ENCODE measurements at places on chromosomes 16 and 17. TPM values are rescaled to one million over a fixed set of nuclear protein-coding genes. Genes with fewer than 3 reads are reported as not detected.
A peak's percentile ranks its signal among the peaks of the same experiment; 100 is the strongest.

HOXB7 gene
- total RNA-seq: 0.64 TPM

DNA sequence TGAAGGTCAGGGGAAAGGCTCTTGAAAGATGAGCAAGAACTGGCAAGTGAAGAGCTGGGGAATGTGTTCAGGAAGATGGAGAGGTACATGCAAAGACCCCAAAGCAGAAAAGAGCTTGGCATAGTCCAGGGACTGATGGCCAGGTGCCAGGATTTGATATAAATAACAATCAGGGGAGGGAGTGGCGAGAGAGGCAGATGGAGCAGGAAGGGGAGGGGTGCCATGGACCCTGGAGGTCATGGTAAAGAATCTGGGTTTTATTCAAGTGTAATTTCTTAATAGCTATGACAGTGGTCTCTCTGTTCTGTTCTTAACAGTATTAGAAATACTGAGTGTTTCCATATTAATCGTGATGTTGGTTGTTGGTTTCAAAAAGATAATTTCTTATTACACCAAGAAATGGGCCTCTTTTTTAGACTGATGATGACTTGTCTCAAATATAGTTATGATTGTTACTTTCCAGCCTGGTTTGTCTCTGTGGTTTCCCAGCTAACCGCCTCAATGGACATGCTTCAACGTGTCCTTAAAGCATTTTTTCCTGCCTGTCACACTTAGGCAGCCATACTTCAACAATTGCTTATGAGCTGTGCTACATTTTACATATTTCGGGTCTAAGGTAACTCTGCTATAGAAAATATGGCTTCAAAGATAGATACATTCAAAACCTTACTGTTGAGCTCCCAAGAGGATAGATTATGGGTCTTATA, 49.4 kb downstream of the MYH10 start:
- DNase-seq: no peak

DNA sequence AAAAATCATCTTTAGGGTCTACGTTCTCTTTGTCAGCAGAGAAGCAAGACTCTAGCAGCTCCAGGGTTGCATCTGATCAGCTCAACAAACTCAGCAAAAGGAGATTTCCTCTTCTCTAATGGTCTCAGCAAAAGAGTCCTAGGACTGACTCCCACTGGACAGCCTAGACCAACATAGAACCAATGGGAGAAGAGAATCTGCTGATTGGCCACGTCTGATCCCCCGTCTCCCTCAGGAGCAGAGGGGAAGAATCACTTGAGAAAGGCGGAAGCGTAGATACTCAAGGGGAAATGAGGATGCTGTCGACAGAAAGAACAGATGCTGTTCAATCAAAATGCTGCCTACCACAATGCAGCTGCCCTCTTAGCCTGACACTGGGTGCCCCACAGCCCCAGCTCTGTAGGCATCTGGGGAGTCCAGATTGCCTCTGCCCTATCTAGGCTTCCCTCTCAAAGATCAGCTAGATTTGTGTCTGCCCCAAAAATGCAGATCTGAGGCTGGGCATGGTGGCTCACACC, 31.5 kb upstream of the EMP2 start:
- no peak for DNase-seq

RAB37 gene
- total RNA-seq: 12.1 TPM

TMEM132E gene
- not detected for total RNA-seq

DNA sequence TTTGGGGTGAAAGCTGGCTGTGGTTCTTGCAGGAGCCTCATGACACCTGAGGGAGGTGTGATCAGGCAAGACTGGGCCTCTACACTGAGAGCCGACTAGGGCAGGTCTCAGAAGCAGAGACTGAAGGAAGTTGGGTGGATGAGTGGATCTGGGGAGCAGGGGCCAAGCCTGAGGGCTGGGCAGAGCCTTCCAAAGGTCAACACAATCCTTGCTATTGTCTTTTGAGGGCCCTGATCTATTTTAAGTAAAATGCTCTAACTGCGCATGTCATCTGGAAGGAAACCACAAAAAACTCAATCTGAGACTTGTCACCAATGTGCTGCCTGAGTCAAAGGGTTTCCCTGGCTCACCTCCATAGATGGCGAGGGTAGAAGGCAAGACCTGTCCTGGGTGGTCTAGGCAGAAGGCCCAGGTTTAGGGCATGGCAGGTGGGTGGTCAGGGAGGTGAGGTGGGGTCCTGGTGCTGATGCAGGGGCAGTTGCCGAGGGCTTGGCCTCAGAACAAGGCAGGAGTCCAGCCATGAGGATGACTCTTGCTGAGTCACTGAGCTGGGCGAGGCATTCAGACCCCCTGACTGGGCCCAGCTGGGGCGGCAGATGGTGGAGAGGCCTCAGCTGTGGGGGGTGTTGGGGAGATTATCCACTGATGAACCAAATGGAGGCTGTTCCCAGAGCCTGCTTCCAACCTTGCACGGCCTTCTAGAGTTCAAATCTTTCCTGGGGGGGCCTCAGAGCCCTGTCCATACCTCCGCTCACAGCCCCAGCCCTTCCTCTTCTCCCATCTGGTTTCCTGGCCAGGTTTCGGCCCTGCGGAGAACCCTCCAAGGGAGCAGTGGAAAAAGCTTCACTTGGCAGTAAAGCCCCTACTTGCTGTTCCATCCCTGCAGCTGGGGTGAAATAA, 5.1 kb downstream of the MVP start:
- DNase-seq: no peak

RPRML gene
- total RNA-seq: not detected

IRX6 gene
- total RNA-seq: not detected

DNA sequence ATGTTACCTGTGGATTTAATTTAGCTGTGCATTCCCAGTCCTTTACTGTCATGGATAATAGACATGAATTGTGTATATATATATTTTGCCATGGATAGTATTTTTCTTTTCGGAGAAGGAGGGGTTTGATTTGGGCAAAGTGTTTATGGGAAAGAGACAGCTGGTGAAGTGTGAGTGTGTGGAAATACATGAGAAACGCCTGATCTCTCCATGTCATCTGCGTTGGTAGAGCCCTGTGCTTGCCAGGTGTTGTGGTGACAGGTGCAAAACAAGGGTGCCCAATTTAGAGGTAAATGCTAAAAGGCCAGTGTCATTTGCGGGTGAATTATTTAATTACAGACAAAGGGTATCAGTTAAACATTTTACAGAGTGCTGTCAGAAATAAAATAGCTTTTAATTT, 23.4 kb downstream of the NDEL1 start:
- DNase-seq: no peak

ARHGAP44 gene
- total RNA-seq: 0.21 TPM

LPO gene
- total RNA-seq: not detected

DNA sequence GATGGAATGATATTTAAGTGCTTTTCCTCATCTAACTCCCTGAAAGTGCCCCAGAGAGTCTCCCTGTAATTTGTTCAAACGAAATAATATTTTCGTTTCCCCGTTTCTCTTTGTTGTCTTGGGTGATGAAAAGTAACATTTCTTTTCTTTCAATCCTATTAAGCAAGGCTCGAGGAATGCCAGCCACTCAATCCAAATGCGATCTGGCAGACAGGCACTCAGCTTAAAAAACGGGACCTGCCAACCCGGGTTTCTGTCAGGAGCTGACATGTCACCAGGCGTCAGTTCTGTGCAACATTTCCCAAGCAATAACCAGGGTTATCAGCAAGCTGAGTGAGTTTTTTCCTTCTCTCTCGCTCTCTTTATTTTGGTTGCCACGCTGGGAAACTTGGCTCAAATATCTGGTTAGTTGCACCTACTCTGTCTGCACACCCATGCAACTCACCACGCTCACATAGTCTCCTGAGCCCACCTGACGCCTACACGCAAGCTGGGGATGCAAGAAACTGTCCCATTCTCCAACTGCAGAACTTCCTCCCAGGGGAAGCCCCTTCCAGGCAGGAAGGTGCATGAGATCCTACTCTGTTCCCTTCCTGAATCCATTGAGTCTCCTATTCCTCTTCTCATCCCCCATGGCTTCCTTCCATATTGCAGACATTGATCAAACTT, 208.2 kb downstream of the C16orf78 start:
- DNase-seq: no peak

GRCh38 chr16:22189473-22190080, 16.5 kb upstream of the EEF2K start:
- DNase-seq: no peak

KIF18B gene
- 47.1 TPM for total RNA-seq

NGFR gene
- 0.14 TPM for total RNA-seq

- DNase-seq: no peak
Observed at GRCh38 chr16:67834242-67834614, 7.9 kb upstream of the THAP11 start.

GRCh38 chr16:85335584-85336491, 223.6 kb upstream of the CIBAR2 start:
- no peak for DNase-seq

ITGAX gene
- 56.2 TPM for total RNA-seq

CDH13 gene
- not detected for total RNA-seq

SULT1A2 gene
- total RNA-seq: 0.32 TPM

CENPT gene
- total RNA-seq: 38.6 TPM

FOXO3B gene
- total RNA-seq: 6.3 TPM

- DNase-seq: no peak
Observed at GRCh38 chr16:80350061-80350460, 190.7 kb upstream of the DYNLRB2 start.

- DNase-seq: no peak
Observed at GRCh38 chr17:80909635-80910034, 82.0 kb upstream of the CHMP6 start.

DNA sequence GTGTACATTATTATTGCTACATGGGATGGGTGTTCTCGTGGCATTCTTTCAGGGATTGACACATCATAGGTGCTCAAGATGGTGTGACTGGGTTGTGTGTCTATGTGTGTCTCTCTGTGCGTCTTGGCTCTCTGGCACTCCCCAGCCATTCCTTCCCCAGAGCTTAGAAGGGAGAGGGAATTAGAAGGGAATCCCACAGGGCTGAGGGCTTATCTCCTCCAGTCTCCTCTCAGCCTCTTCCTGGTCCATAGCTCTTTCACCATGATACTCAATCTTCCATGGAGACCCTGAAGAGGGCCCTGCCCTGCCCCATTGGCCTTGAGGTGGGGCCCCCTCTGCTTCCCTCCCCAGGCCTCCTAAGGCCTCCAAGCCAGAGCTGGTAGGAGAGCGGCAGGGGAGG, 52.0 kb downstream of the MRM1 start:
- no peak for DNase-seq

C17orf113 gene
- total RNA-seq: 0.21 TPM

- peak; percentile 14 for DNase-seq
Observed at GRCh38 chr16:5615868-5616642, 518.5 kb upstream of the EEF2KMT start.

BRICD5 gene
- total RNA-seq: 24.6 TPM

DNA sequence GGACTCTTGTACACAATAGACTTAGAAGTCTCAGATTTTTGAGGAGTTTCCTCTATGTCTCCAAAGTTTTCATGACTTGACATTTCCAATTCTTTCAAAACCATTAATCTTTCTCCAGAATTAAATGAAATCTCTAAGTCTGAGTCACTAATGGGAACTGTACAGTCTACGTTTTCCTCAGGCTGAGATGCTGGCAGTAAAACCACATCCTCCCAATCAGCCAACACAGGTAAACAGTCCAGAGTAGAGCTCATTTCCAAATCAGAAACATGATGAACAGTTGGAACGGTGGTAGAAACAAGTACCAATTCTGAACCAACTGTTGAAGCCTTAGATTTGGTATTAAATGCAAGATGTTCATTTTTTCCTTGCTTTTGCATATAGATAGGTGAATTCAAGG, 7.9 kb downstream of the ERI2 start:
- DNase-seq: no peak

KRT10 gene
- 29.1 TPM for total RNA-seq

DNA sequence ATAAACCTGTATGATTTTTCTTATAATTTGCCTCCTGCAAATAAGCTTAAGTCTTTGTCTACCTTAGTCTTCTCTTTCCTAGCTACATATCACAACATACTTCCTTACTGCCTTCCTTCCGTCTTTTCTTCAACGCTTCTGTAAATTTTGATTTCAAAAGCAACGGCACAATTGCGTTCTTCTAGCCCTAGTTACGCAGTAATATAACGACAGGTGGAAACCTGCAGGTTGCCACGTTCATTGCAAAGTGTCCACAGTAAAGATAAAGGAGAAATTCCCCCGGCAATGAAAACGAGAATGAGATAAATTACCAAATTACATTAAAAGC, 546 bp upstream of the PSMD7 start:
- no peak for DNase-seq

- DNase-seq: no peak
Observed at GRCh38 chr16:12340151-12340733, 363.7 kb downstream of the SNX29 start.

- peak; percentile 33 for DNase-seq
Observed at GRCh38 chr16:15434425-15435215, at the start of gene BMERB1. Gene BMERB1, plus strand, starts transcription at chr16:15434588. Its CDS starts 66 bp downstream, at chr16:15434654.

- DNase-seq: no peak
Observed at GRCh38 chr17:77120868-77121267, 19.9 kb upstream of the SEC14L1 start.

Measured in activated T-helper 2 cell treated with anti-CD3 and anti-CD28 coated beads, Interferon-gamma antibody, Interleukin-2, Interleukin-4, amounts not matched to agents 10 μg/mL and 5 μg/mL and 100 μg/mL, durations not matched to agents 14 hours and 24 hours and 36 hours (primary cell).